ENCODE measurements at places on chromosomes 16 and 17.

DNA sequence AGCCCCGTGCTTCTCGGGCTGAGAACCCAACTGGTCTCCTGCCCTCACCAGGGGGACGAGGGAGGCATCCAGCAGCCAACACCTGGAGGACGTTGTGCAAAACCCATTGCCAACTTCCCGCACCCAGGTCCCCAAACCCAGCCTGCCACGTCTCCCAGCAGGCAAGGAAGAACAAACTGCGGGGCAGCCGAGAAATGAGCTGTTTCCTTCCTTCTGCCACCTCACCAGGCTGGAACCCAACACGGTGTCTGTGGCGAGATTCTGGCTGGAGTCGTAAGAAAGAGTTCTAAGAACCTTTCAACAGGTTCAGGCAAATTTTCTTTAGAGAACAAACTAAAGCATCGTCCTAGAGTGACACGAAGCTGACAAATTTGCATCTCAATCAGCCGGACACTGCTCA, 3.6 kb downstream of the SLC43A2 start:
- DNase-seq = no peak

GRCh38 chr16:56977216-56977615, 12.1 kb upstream of the NLRC5 start:
- DNase-seq = no peak

GRCh38 chr17:36069136-36069535, 5.1 kb downstream of the CCL18 start:
- DNase-seq = no peak

- no peak for DNase-seq
Measured at GRCh38 chr16:66878067-66878466, 2.2 kb upstream of the PDP2 start.

DNA sequence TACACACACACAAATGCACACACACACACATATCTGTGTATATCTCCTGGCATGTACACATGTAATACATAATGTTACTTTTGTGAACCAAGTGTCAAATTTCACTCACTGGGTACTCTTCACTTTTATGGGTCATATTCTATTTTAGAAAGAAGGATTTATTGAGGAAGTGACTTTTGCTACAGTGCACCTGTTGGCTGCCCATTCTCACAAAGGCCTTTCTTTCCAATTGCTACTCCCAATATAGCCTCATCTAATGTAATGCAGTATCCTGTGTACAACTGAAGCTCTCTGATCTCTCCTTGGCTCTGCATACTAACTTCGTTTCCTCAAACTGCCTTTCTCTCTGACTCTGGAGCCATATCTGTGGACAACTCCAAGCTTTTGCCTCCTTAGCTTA, 107.5 kb downstream of the ABCA8 start:
- no peak for DNase-seq

DNA sequence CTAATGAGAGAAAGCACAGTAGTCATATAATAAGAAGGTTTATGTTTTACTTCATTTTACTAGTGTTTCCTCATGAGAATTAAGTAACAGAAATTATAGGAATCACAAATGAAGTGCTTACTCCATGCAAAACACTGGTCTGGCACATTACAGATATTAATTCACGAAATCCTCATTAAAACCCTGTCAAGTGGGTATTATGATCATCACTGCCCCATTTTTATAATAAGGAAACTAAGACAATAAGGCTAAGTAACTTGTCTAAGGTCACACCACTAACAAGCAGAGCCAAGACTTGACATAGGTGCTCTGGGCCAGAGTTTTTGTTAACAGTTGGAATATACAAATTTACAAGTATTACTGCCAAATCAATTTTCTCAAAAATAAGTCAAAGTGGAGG, 83.0 kb downstream of the KANSL1 start:
- DNase-seq = no peak

DNA sequence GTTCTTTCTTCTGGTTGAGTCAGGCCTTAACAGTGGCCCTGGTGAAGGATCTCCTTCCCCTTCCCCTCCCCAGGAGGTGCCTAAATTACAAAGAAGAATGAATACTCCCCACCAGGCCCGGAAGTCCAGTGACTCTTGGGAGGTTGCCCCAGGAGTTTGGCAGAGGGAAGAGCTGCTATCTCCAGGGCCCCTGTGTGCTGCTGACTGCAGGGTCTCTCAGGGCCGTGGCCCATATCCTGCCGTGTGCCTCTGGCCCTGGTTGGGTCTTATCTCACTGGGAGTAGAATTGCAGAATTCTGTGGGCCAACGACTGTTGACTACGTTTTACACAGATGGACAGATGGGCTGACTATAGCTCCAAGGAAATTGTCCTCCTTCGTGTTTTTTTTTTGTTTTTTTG, 28.0 kb downstream of the AKAP1 start:
- DNase-seq = no peak

GRCh38 chr17:40445751-40446468, 2.7 kb downstream of the IGFBP4 start:
- no peak for DNase-seq

- DNase-seq = no peak
Measured at GRCh38 chr17:80724775-80725266, 180.2 kb downstream of the RPTOR start.

- no peak for DNase-seq
Measured at GRCh38 chr17:3879186-3879585, 13.7 kb downstream of the CAMKK1 start.

GRCh38 chr16:88771294-88771772, 13.7 kb downstream of the PIEZO1 start:
- no peak for DNase-seq

GRCh38 chr17:14299280-14300141, 1.4 kb upstream of the HS3ST3B1 start:
- DNase-seq = no peak

DNA sequence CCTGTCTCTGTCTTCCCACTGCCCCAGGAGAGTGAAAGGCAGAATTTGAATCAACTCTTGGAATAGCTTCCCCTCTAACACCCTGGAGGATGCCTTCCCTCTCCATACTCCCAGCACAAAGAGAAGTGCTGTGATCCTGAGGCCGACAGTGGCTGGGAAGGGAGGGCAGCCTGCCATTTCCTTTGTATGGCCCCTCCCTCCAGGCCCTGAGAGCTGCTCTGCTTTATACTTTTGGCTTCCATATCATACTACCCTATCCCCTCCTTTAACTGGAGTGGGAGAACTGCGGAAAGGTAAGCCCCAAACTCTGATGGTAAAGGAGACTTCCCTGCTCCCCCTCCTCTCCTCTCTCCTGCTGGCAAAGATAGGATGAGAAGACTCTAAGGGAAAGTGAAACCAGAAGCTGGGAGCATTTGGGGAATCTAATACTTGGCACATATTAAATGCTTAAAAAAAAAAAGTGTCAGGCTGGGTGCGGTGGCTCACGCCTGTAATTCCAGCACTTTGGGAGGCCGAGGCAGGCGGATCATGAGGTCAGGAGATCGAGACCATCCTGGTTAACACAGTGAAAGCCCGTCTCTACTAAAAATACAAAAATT, 4.1 kb upstream of the MED24 start:
- DNase-seq = no peak

DNA sequence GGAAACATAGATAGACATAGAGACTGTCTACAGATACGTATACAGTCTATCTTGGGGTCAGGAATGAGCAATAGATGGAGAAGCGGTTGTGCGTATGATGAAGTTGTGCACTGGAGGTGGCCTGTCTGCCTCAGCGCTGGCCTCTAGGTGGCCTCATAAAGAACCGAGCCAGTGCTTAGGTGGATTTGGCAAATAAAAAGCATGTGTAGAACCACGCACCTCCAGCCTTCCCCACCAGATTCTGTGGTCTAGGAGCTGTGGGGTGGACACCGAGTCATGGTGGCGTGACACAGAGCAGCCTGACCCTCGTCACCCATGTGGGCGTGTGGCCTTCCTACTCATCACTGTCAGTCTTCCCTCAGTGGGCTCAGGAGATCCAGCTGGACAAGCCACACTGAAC, 34.0 kb downstream of the PGS1 start:
- no peak for DNase-seq

DNA sequence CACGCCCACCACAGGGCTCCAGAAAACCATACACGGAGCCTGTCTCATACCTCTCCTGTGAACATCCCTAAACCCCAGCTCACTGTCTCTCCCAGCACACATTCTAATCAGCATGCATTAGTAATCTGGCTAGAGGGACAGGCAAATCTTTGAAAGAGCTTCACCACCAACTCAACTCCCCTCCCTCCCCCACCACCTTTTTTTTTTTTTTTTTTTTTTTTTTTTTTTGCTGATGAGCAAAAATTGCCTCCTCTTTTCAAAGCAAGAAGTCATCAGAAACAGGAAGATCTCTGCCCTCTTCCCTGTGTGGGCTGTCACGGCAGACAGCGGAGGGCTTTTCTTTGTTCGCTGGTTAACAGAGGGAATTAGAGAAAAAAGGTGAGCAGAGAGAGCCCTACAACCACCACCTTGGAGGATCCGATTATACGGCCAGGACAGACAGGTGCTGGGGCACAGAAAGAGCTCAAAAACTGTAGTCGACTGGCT, 19.9 kb downstream of the GAS7 start:
- no peak for DNase-seq

- DNase-seq = peak; percentile 71
Measured at GRCh38 chr16:68470461-68471150, 22.3 kb upstream of the SMPD3 start.

GRCh38 chr17:76147211-76148014, 6.4 kb upstream of the FOXJ1 start:
- no peak for DNase-seq

- DNase-seq = no peak
Measured at GRCh38 chr16:21701271-21701670, 37.5 kb downstream of the OTOA start.

GRCh38 chr17:39051001-39051585, 83.9 kb upstream of the FBXO47 start:
- no peak for DNase-seq

DNA sequence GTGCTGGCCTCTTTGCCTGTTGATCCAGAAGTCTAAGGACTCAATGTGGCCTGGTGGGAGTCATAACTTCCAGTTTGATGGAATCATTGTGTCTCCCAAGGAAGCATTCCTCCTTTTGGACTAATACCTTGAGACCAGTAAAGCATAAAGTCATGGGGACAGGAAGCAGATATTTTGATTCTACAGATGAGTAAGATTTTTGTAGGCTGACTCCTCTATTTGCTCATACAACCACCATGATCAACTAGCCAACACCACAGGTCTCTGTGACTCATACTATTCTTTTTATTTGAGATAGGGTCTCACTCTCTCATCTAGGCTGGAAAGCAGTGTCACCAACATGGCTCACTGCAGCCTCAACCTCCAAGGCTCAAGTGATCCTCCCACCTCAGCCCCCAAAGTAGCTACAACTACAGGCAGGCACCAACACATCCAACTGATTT, 6.2 kb downstream of the MT2A start:
- DNase-seq = no peak

- DNase-seq = no peak
Measured at GRCh38 chr17:70774339-70775117, 605.2 kb downstream of the KCNJ2 start.

DNA sequence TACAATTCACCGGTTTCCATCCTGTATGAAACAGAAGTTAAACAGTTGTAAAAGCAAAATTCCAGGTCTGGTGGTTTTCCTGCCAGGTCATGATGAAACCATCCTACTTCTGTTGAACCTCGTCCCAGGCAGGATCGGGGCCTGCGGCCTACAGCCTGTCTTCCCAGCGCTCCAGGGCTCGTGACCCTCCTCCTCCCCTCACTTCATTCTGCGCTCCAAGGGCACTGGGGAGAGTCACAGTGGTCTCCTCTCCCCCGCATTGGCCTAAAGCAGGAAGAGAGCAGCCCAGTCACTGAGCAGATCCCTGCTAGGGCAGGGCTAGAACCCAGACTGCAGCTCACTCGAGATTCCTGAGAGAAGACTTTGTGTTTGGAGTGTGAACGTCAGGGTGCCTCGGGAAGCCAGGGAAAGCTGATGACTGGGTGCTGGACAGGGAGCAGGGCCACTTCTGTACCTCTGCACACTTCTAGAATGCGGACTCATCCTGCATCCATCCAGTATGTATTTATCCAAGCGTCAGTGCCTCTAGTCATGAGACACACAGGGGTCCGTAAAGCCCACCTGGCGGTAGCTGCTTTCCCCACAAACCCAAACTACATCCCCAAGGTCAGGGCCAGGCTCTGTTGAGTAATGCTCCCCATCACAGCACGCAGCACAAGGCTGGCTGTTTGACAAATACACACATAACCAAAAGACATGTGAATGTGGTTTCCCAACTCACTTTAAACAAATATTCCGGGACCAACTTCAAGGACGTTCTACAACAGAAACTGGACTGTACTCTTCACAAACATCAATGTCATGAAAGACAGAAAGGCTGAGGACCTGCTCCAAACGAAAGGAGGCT, 1.7 kb upstream of the ITGAE start:
- no peak for DNase-seq

DNA sequence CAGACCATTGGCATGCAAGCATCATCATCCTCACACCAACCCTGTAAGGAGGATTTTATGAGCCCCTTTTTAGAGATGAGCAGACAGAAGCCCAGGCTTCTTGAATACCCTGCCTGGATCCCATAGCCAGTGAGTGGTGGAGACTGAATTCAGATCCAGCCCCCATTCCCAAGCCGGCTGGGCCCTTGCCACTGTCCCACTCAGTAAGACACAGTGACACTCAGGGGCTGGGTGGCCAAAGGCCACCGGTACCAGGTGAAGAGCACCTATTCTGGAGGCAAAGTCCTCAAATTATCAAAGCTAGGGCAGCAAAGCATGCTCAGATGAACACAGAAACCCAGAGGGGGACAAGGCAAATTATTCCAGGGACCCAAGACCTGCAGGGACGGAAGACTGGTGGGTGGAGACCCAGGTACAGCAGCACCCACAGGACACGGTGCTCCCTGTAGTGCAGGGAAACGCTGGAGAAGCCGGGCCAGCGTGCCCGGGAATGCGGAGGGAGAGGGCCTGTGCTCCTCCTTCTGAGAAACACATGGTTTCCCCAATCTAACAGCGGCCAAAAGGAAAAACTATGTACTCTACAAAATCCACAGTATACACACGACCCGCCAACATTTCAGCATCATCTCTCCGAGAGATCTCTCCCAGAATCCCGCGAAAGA, 33.2 kb upstream of the CRHR1 start:
- no peak for DNase-seq

DNA sequence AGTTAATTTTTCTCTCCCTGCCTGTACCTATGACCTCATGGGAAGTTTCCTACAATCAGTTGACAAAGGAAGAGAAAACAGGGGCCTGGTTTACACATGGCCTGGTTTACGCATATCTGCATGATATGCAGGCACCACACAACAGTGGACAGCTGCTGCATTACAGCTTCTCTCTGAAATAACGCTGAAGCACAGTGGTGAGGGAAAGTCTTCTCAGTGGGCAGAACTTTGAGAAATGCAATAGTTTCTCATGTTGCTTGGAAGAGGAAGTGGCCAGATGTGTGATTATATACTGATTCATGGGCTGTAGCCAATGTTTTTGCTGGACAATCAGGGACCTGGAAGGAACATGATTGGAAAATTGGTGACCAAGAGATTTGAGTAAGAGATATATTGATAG, 324.1 kb upstream of the GOT2 start:
- no peak for DNase-seq

Measured in globus pallidus (tissue), 1 donor.